CD14-positive monocyte (primary cell): ENCODE measurements at places on chromosomes 7 and 10. TPM values are rescaled to one million over a fixed set of nuclear protein-coding genes. Genes with fewer than 3 reads are reported as not detected.

- peaks cover 16% of the 10 kb centered on the region for H3K4me1 ChIP-seq
- peak overlapping the region; percentile 47 for H3K27ac ChIP-seq
- no peak overlapping the region for H3K4me3 ChIP-seq
- H3K27me3 ChIP-seq = no peaks in the 10 kb centered on the region
- DNase-seq = no peak
These were observed 114.1 kb downstream of the LARP4B start for GRCh38 chr10:817371-817770.

DNA sequence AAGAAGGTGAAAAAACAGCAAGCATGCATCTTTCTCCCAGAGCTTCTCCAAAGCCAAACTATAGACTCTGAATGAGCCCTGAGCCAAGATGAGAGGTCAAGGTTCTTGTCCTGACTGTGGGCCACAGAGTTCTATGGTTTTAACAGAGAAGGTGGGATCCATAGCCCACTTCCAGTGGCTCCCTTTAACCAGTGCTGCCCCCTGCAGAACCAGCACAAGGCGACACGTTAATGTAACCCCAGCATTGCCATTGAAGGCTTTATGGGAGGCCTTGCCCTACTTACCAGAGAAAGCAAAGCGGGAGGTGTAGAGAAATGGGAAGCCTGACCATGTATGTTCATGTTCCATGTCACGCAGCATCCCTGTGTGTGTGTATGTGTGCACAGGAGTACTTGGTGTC, 243.6 kb downstream of the PRPF18 start:
- no peaks in the 10 kb centered on the region for H3K36me3 ChIP-seq
- H3K4me1 ChIP-seq = peaks cover 14% of the 10 kb centered on the region
- H3K27ac ChIP-seq = no peak overlapping the region
- H3K4me3 ChIP-seq = no peak overlapping the region

DNA sequence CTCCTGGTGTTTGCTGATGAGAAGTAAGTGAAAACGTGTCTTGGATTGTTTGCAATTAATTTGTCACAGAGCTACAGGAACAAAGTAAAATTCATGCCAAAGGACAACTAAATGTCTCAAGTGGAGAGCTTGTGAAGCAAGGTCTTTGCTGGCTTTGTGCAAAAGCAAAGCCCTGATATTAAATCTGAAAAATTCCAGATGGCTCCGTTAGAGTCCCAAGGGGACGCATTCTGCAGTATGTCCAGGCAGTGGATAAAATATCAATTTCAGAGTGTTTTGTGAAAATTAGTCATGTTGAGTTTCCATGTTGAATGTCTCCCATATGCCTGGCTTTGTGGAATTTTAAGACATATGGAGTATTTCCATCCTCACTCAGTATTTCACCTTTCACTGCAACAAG, 102.5 kb upstream of the PTN start:
- DNase-seq = no peak
- H3K4me3 ChIP-seq = no peak overlapping the region
- H3K4me1 ChIP-seq = no peaks in the 10 kb centered on the region
- H3K27ac ChIP-seq = no peak overlapping the region
- H3K36me3 ChIP-seq = no peaks in the 10 kb centered on the region

- no peak overlapping the region for H3K4me3 ChIP-seq
- no peak for DNase-seq
- H3K36me3 ChIP-seq = peaks cover 23% of the 10 kb centered on the region
These were observed 115.4 kb downstream of the ZMIZ1 start for GRCh38 chr10:79184145-79184625.

DNA sequence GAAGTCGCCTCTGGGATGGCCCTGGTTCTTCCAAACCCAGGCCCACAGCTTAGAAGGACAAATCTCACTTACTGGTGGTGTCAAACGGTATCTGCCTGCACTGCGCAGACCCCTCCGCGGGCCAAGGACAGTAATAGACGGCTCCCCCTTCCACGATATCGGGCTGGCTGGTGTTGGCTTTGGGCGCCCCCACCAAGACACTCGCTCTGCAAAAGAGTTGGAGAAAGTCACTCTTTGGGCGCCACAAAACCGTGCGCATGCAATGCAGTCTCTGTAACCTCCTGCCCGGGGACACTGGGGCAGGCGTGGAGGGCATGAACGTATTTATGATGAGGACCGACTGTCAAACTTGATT, 1.1 kb downstream of the ITGA8 start:
- H3K36me3 ChIP-seq = no peaks in the 10 kb centered on the region
- no peak for DNase-seq
- H3K27ac ChIP-seq = no peak overlapping the region
- H3K4me3 ChIP-seq = no peak overlapping the region
- peaks cover 37% of the 10 kb centered on the region for H3K27me3 ChIP-seq

DNA sequence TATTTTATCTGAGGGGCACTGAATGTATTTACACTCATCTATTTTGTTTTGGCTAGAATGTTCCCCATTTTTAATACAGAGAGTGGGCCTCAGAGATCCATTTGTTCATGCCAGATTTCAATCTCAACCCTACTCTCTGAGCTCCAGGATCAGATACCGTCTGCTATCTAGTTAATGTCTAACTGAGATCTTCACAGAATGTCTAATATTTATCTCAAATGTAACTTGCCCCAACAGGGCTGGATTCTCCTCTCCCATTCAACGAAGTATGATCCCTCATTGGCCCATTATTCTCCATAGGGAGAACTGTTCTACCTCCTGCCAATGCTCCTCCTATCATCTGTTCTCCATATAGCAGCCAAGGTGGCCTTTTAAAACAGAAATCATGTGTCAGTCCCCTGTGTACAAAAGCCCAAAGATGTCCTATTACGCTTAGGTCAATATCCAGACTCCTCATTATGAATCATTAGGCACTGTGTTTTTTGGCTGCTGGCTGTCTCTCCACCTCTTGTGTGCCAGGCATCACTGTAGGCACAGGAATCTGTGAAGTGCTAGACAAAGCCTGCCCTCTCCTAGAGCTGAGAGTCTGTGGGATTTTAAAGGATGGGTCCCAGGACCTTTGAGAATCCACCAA, 169.3 kb upstream of the AGK start:
- H3K27ac ChIP-seq = no peak overlapping the region
- H3K36me3 ChIP-seq = no peaks in the 10 kb centered on the region
- H3K4me1 ChIP-seq = no peaks in the 10 kb centered on the region
- H3K4me3 ChIP-seq = no peak overlapping the region

The COL1A2 gene
- polyA plus RNA-seq = not detected

DNA sequence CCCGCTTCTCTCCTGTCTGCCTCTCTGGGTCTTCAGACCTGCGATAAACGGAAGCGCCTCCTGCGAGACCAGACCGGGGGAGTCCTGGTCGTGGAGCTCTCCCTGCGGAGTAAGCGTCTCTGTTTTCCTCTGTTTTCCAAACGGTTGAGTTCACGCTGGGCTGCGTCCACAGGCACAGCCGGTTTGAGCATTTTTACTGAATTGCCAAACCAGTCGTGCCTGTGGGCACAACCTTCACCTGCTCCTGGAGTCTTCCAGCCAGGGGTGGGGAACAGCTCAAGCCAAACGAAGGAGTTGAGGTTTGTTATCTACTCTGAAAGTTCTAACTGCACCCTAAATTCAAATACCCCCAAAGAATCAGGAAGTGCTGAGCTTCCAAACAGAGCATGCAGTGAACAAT, 16.3 kb downstream of the TECTB start:
- peaks cover 3% of the 10 kb centered on the region for H3K27me3 ChIP-seq
- no peak for DNase-seq
- H3K36me3 ChIP-seq = no peaks in the 10 kb centered on the region
- H3K27ac ChIP-seq = no peak overlapping the region

DNA sequence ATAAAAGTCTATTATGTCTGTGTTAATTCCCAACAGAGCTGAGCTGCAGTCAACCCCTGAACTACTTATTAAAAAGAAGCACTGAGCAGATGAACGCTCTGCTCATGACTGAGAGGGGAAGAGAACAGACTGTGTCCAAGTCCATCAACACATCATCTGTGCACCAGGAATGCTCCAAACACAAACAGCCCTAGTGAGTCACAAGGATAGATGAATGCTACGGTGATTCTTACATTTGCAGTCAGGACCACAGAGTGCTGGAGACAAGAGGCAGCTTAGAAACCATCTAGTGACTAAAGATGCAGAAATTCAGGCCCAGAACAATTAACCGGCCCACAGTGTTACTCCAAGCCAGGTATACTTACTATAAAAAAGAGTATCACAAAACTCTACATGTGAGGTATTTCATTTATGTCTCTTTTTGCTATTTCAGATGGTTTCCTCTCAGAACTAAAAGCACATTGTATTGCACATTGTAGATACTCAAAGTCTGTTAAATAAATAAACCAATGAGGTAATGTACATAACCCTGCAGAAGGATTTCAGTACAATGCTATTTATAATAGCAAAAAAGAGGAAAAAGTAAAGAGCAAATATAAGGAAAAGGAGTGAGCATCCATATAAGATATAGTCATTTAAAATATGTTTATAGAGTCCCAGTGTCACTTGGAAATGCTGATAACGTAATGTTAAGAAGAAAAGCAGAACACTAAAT, 159.2 kb downstream of the KCNMA1 start:
- H3K27ac ChIP-seq = no peak overlapping the region
- no peaks in the 10 kb centered on the region for H3K4me1 ChIP-seq
- H3K4me3 ChIP-seq = no peak overlapping the region
- DNase-seq = no peak
- H3K36me3 ChIP-seq = no peaks in the 10 kb centered on the region

The CCDC7 gene
- polyA plus RNA-seq = 0.76 and 1.3 TPM in 2 replicates

DNA sequence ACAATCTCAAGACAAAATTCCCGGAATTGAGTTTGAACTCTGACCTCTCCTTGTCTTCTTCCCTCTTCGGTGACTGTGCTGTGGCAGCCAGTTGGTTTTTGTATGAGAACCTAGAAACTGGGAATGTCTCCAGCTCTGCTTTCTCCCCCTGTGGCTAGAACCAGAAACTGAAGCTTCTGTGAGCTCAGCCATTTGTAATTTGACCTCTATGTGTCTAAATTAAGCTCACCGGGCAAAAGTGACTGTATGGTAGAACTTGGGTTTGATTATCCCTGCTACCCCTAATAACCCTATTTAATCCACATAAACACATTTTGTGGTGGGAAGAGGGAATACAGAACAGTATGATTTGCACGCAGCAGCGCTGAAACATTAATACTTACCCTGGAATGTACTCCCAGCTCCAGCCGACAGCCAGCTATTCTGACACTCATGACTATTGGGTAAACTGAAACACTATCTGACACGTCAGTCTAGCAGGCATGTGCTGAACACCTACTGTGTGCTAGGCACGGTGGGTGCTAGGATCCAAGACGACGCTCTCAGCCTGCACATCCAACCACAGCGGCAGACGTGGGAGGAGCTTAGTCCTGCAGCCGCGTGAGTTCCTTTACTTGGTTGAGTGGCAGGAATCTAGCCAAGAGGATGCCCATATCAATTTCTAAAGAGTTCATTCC, 324.8 kb downstream of the SFMBT2 start:
- H3K4me3 ChIP-seq = no peak overlapping the region
- no peak overlapping the region for H3K27ac ChIP-seq
